ENCODE measurements at places on chromosomes 7 and 10.

DNA sequence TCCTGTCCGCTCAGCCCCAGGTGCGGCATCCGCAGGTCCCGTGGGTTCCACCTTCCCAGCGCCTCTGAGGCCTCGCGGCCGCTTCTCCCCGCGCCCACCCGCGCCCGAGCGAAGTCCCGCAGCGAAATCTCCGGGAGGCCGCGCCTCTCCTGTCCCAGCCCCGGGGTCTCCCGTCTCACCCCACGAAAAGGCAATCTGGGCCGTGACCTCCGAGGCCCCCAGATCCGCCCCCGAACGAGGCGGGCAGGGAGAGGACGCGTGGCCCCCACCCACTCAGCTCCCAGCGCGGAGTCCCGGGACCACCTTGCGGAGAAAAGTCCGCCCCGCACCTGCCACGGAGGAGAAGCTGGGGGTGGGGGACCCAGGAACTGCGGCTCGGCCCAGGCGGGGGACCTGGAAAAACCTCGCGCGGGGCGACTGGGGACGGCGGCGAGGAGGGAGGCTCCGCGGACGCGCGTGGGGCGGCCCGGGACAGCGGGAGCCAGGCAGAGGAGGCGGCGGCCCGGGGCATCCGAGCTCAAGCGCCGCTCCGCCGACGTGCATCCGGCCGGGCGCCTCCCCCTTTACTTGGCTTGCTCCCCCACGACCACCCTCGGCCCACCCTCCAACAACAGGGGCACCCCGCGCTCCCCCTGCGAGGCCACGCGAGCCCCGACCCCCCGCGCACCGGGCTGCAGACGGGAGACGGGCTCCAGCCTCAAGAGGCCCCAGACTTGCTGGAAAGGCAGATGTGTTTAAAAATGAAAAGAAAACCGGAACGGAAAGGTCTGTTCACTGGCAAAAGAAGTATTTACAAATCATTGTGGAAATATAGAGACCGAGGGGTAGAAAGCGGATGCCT is 33.0 kb upstream of the RNF32 start:
- no peak for DNase-seq

- DNase-seq: no peak
Observed at GRCh38 chr10:77850620-77851231, 75.8 kb downstream of the DLG5 start.

GRCh38 chr7:17947620-17948019 is 7.3 kb upstream of the SNX13 start:
- no peak for DNase-seq

DNA sequence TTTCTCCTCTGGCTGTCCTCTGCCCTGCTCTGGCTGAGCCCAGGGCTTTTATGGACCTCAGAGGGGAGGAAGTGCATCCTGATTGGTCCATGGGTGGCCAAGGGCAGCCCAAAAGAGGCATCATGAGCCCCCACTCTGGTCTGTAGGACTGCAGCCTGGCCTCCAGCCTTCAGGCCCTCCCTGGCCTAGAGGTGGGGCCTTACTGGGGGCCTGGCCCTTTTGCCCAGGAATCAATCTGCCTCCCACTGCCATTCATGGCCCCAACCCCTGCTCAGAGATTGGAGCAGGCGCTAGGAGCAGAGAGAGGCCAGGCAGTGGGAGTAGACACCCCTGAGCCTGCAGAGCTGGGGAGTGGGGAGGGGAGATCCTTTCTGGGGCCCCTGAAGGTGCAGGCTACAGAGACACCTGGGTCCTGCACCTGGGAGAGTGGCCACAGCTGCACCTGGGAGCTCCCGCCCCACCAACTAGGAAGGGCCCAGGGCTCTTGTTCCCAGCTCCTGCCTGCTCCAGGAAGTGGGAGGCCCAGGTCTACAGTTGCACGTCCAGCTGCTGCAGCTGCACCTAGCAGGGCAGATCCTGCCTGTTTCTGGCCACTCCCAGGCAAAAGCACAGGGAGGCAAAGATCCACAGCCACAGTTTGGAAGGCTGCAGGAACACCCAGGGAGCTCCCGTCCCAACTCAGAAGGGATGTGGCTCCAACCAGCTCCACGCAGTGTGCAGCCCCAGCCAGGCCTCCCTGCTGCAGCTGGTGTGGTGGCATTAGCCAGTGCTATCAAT is 6.4 kb upstream of the DYNC2I1 start:
- no peak for DNase-seq

DNA sequence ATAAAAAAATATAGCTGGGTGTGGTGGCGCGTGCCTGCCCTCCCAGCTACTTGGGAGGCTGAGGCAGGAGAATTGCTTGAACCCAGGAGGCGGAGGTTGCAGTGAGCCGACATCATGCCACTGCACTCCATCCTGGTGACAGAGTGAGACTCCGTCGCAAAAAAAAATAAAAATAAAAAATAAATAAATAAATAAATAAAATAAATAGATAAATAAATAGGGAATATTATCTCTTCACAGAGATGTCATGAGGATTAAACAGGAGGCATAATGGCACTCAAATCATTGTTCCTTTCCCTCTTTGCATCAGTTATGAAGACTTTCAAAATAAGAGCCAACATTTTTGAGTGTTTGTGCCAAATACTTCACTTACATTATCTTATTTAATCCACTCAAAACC is 32.0 kb upstream of the BMPR1A start:
- DNase-seq: no peak

- DNase-seq: no peak
Observed at GRCh38 chr7:8119262-8119661, 142.7 kb downstream of the ICA1 start.

DNA sequence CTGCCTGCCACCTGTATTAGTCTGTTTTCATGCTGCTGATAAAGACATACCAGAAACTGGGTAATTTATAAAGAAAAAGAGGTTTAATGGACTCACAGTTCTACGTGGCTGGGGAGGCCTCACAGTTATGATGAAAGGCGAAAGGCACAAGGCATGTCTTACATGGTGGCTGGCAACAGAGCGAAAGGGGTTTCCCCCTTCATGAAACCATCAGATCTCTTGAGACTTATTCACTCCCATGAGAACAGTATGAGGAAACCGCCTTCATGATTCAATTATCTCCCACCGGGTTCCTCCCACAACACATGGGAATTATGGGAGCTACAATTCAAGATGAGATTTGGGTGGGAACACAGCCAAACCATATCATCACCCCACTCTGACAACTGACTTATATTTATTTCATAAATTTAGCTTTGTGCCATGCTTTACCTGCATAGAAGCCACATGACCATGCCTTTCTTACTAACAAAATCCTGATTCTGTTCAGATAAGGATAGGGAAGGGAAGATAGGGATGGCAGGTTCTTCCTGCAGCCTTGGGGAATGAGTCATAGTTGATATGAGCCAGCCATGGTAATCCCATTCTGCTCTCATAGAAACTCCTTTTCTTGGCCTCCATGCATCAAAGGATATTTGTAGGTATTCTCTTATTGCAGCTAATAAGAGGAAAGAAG is 191.3 kb upstream of the AGK start:
- DNase-seq: no peak

- peak; percentile 94 for DNase-seq
Observed at GRCh38 chr10:58701405-58702135, 188.9 kb downstream of the BICC1 start.

- DNase-seq: peak; percentile 99
Observed at GRCh38 chr7:37031571-37032257, 307.4 kb upstream of the AOAH start.

GRCh38 chr10:33803248-33803647 is 468.8 kb upstream of the NRP1 start:
- DNase-seq: no peak

DNA sequence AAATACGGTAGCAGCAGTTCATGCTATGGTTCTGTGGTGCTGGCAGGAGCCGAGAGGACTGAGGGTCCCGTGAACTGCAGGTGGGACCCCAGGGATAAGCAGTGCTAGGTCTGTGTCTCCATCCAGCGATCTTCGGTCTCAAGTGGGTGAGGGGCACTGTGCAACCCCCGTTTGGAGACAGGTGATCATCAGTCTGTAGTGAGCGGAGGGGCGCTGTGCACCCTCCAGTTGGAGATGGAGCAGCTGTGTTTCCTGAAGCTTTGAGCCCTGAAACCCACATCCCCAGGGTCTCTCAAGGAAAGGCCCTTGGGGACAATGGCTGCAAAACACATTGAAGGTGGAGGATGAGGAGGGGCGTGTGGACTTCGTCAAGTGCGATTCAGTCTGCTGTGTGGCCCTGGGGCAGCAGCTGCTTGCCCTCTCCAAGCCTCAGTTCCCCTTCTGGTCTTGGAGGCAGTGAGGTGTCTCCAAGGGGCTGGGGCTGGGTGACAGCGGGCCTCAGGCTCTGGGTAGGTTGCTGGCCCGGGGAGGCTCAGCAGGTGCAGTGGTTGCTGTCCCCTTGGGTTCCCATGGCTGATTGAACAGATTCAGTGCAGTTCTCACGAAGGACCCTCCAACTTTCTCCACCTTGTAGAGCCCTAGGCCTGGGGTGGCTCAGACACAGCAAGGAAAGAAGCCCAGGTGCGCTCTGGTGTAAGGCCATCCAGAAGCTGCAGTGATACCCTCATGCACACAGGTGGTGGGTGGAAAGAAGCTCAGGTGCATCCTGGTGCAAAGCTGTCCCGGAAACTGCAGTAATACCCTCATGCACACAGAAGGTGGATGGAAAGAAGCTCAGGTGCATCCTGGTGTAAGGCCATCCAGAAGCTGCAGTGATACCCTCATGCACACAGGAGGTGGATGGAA is 160.6 kb downstream of the ADARB2 start:
- no peak for DNase-seq

DNA sequence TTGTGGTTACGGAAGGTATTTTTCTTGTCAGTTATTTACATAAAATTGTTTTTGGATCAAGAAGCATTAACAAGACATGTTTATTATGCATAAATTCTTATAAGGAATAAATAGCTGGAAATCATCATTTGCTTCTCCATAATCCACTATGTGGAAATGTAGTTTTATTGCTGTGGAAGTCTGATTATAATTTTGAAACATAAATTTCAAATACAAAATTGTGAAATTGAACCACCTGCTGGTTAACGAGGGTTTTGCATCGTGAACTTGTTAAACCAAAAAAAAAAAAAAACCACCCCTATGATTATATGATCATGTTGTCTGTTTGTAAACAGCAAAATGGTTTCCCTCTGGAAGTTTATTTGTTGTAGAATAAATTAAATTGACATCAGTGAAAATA is 25.9 kb downstream of the ABRAXAS2 start:
- no peak for DNase-seq

DNA sequence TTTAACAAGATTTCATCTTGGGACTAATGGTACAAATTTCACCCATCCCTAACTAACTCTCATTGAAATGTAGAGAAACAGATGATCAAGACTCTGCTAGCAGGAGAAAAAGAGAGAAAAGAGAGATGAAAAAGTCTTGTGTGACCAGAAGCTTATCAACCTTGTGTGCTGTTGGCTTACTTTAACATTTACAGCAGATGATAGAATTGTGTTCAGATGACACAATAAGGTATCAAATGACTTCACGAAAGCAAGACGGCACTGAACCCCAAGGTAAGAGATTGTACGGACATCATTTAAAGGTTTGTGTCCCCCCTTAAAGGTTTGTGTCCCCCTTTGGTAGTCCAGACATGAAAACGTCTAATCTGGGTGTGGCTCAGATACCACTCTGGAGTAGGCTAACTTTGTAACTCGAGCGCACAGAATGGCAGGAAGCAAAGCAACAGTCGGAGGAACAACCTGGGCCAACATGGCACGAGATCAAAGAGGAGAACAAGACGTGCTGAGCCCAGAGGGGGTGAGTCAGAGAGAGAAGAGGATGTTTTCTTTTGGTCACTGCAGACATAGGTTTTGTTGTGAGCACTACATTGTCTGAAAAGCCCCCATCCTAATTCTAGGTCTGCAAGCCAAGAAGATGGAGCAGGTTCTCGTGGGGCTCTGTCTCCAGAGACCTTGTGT is 10.4 kb upstream of the LMBR1 start:
- no peak for DNase-seq

GRCh38 chr7:67566101-67566500 is 569.5 kb downstream of the TYW1 start:
- no peak for DNase-seq

- no peak for DNase-seq
Observed at GRCh38 chr10:80702143-80702542, 164.4 kb downstream of the SH2D4B start.

- DNase-seq: no peak
Observed at GRCh38 chr7:45443263-45443662, 130.9 kb upstream of the ADCY1 start.

DNA sequence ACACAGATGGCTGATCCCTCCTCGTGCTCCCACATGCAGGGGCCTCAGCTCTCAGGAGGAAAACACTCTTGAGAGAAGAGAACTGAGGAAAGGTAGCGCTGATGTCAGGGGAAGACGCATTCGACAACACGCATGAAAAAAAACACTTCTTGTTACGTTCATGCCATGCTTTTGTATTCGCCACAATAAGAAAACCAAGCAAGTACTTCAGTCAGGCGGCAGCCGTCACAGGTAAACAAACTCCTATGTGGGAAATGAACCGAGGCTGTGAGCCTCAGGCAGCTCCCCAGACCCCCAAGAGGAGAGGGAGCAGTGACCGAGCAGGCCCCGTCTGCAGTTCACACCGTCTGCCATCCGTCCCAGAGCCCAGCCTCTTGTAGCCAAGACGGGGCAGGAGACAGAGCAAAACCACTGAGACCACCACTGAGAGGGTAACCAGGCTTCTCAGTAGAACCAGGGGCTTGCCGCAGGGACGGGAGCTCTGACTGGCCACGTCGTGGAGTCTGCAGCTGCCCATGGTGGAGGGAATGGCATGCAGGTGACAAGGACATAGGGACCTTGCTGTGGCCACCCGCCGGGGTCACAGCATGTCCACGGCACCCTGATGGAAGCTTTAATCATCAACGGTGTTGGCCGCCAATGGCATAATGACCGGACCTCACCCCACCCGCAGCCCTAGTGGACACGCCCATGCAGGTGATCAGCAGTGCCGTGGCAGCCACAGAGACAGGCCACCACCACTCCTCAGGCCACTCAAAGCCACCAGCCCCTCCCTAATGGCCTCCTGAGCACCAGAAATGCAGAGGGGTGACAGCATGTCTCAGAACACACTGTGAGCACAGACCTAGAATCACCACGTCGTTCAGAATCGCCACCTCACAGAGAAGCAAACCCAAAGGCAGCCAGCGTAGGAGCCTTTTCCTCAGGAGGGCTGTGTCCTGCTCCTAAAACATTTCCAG is 304.3 kb downstream of the PTPRN2 start:
- no peak for DNase-seq

GRCh38 chr7:22339725-22340390 is 17.1 kb downstream of the RAPGEF5 start:
- no peak for DNase-seq

GRCh38 chr10:3310016-3310784 is 137.6 kb upstream of the PITRM1 start:
- no peak for DNase-seq

DNA sequence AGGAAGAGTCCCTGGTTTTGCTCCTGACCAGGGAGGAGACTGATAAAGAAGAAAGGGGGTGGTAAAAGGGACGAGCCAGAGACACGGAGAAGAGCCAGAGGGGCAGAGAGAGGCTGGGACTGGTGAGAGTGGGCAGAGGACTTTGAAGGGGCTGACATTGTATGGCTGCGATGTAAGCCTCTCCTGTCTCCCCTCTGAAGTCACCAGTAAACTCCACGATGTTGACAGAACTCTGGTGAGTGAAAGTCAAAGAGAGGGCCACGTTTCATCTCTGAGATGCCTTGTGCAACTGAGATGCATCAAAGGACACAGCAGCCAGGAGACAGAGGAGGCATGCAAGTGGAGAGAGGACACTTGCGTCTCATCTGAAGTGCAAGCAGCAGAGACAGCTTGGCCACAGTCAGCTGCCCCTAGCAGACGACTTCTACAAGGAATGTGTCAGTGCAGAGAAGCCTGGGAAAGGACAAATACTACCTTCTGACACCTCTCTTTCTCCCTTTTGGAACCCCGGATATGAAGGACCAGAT is 54.3 kb downstream of the SMKR1 start:
- DNase-seq: no peak

Measured in BJ (cell line).